ENCODE measurements at places on chromosomes 4 and X.
A peak's percentile ranks its signal among the peaks of the same experiment; 100 is the strongest.

DNA sequence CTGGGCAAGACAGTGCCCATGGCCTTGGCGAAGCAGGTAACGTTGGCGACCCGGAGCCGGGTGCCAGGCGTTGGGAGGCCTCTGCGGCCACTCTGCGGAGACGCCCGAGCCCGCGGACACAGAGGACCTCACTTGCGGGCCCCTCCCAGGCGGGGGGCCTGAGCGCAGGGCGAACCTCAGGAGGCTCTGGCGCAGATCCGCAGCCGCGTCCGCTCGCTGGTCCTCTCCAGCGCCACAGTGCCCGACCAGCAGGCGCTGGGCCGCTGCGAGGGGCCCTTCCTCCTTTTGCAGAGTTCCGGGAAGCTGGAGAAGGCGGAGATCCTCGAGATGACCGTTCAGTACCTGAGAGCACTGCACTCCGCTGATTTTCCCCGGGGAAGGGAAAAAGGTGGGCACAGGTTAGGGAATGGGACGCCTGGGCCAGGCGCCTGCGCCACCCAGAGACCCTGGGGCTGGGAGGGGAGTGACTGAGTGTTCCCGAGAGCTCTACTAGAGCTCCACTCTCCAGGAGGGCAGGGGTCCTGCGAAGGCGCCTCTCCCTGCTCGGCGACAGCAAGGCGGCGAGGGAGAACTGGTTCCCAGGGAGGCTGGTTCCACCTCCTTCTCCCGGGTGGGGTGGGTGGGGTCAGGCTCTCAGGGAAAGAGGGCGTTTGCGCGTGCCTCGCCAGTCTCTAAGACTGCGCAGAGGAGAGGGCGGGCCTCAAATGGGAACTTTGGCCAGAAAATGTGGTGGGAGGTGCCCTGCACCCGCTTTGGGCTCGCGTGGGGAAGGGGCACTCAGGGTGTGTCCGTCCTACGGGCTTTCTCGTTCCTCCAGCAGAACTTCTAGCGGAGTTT is 1.4 kb downstream of the HELT start:
- DNase-seq: no peak

DNA sequence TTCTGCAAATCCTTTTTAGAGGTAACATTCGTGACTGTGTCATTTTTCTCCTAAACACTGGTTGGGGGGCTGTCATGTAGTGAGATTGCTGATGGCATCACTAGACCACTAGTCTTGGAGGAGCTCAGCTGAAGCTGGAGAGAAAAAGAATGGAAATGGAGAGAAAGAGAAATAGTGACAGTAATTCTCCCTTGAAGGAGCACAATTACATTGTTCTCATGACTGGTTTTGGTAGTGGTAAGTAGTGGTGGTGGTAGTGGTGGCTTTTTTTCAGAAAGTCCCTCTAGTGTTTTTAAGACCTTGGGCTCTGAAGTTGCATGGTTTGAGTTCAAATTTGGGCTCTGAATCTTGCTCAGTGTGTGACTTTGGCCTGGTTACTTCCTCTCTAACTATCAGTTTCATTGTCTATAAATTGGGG is 99.8 kb downstream of the LARP7 start:
- DNase-seq: no peak

GRCh38 chr4:47561331-47561730 is 76.3 kb downstream of the ATP10D start:
- no peak for DNase-seq

GRCh38 chr4:7785017-7785416 is 154.6 kb downstream of the AFAP1 start:
- no peak for DNase-seq

DNA sequence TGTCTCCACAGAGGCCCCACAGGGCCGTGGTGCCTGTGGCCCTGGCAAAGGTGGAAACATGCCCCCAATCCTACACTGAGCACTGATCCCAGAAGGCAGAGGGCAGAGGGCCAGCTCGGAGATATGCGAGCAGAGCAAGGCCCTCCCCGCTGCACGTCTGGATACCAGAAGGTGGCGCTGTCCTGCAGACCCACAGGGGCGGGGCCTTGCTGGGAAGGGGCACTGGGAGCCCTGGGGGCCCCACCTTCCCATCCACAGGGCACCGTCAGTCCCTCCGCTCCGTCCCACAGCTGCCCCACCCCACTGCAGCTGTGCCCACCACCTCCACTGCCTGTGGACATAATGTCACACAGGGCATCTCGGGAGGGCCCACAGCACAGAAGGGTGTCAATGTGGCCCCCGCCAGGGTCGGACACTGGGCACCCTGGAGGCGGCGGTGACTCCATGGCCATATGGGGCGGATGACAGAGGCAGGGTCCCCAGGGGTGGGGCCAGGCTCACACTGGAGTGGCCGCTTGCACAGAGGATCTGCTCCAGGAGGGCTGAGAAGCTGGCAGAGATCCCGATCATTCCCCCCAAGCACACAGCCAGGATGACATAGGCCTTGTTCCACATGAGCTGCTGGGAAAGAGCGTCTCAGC is 4.8 kb downstream of the SLC49A3 start:
- peak; percentile 74 for DNase-seq

DNA sequence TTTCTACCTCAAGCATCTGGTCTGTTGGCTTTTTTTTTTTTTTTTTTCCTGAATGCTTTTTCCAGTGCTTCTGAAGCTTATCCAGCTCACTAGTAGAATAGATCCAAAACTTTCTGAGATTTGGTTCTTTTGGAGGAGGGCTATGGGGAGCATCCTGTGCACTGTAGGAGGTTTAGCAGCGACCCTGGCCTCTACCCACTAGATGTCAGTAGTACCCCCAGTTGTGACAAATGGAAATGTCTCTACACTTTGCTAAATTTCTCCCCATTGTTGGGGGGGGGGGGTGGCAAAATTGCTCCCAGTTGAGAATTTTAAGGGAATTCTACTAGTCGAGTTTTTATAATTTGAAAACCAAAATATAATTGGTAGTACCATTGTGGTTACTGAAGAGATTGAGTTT is 23.0 kb upstream of the PPA2 start:
- no peak for DNase-seq

GRCh38 chr4:41505161-41505661 is 32.7 kb upstream of the LIMCH1 start:
- DNase-seq: no peak

DNA sequence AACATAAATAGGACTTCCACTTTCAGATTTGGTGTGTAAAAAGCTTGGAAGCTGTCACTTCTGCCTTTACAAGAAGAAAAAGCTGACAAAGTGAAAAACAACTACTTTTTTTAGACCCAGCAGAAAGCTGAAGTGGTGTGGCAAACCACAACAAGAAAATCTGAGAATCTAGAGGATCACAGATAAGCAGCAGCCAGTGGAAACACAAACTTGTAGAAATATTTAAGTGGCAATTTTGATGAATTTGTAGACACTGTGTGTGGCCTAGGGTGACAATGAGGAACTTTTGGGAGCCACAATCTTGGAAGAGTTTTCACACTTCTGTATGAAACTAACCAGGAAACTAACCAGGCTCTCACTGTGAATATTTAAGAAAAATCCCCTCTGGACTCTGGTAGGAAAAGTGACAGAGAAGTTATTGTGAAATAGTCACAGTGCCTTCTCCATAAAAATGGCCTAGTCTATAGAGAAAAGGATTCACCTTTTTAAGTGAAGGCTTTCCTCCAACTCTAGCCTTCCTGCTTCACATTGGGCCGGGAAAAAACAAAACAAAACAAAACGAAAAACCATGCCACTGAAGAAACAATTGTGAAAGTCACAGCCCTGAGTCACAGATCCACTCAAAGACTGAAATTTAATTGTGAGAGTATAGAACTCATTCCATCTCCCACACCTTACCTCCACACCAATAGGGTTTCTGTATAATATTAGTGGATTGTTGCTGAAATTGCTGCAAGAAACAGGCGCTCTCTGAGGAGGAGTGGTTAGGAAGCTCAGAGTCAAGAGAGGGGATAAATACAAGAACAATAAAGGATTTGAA is 26.7 kb upstream of the GUCY1A1 start:
- DNase-seq: peak; percentile 70

DNA sequence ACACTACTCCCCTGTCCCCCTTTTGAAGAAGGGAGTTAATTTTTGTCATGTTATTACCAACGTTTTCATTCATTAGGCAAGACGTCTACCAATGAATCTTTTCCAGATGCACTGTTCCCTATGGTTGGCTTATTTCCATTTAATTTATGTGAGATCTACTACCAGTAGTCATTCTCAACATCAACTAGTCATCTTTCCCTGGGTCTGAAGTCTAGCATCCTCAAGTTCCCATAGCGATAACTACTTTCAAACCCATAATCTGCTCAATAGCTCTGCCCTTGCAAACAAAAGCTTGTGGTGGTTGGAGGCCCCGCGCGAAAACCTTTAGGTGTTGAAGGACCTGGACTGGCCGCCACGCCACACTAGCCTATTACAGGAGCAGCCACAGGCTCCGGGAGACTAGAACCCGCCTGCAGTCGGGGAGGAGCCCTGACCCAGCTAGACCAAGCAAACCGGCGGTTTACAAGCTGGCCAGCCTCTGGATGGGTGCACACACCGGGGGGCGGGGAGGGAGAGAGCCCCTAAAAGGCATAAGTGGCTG is 746 bp downstream of the PPAT start:
- DNase-seq: peak; percentile 74

DNA sequence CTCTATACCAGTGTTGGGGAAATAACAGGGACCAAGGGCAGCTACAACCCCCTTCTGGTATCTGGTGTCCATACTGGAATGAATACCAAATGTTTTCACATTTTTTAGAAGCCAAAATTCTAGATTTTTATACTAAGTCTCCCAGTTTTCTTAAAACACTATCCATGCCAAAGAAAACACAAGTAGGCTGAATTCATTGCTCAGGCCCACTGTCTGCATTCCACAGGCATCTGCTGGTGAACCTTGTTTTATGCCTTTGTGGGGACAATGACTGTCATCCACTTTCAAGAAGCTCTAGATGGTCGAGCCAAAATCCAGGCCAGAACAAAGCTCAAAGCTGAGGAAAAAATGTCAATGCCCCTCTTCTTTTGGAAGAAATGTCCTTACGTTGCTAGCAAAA is 213.4 kb upstream of the RASGEF1B start:
- DNase-seq: no peak

- DNase-seq: peak; percentile 83
These were observed 53.2 kb upstream of the ABCG2 start for GRCh38 chr4:88211473-88212252.

- no peak for DNase-seq
These were observed 191.5 kb downstream of the SLIT2 start for GRCh38 chr4:20443015-20443805.

GRCh38 chrX:100377826-100378225 is 32.2 kb downstream of the PCDH19 start:
- no peak for DNase-seq

DNA sequence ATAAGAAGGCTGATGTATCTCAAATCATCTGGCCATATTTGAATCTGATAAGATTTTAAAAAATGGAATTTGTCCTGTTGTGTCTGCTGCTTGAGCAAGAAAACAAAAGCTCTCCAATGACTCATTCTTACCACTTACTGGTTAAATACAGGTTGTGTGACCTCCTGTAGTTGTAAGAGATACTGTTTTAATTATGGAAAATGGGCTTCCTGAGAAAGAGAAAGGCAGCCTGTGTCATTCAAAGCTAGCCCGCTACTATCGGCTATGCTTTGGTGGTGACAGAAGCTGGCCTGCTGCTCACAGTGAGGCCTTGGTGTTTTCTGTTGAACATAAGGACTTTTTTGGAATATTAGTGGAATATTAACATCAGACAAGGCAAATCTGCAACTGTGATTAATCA is 1722.1 kb upstream of the PCDH10 start:
- peak; percentile 32 for DNase-seq

GRCh38 chr4:168833881-168834280 is 176.2 kb downstream of the CBR4 start:
- DNase-seq: no peak

DNA sequence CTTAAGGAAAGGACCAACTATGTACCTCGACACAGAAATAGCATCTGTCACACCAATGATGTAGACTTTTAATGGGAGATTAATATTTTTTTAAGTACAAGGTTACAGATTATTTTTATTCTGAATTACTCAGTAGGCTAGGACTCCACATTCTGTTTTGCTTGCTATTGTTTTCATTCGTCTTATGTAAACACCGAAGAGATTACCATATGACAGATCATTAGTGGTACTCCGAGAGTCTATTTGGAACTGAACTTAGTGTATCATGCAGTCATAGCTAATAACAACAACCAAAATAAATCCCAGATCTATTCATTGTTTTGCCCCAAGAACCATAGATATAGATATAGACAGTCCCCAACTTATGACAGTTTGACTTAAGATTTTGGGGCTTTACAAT is 139.7 kb upstream of the SPRY1 start:
- no peak for DNase-seq

DNA sequence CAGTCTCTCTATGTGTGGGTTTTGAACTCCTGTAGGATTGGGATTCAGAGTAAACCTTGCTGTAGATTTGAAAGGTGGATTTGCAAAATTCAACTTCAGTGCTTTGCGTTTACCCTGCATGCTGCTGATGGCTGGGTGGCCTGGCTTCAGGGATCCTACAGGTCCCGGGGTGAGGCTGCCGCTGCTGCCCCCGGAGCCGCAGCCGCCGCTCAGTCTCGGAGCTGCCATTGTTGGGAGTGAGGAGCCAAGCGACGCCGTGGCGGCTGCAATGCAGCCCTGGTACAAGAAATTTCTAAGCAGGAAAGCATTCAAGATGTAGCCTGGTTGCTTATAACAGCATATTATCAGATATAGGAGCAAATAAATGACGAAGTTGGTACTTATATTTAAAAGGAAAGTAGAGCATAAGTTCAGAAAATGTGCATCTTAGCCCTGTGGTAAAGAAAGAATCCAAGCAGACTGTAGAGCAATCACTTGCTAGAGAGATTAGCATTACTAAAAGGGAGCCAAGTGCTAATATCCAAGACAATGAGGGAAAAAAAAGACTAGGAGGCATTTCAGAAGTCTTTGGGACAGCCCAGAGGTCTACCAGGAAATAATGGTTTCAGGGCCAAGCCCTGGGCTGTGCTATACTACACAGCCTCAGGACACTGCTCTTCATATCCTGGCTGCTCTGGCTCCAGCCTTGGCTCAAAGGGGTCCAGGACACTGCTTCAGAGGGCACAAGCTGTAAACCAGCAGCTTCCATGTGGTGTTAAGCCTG is 36.9 kb upstream of the CHIC1 start:
- no peak for DNase-seq

- no peak for DNase-seq
These were observed 1661.6 kb upstream of the PCDH7 start for GRCh38 chr4:29058531-29058930.

Measured in OCI-M1 (cell line).